LHCN-M2 (cell line): ENCODE measurements at places on chromosomes 4 and X.
A peak's percentile ranks its signal among the peaks of the same experiment; 100 is the strongest.

DNA sequence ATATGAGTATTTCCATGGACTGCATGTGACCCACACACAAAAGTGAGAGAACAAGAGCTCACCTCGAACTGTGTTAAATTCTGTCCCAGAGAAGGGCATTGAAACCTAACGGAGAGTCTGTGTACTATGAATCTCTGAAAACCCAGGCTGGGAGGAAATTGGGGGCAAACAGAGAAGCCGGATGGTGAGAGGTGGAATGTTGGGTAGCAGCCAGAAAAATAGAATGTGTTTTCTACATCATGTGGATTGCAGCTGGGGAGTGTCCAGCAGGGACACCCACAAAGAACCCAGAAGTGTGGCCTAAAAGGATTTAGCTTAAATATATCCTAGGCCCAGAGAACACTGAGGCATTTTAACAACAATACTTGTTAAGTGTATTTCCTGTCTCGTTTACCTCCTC lies 38.6 kb downstream of the MND1 start:
- DNase-seq, result no peak

GRCh38 chrX:103063191-103063845 lies 653 bp downstream of the BEX1 start:
- peak; percentile 41 for DNase-seq

- DNase-seq, result no peak
These were observed at the start of gene PLXNA3 for GRCh38 chrX:154458116-154458953. PLXNA3 (plus strand) TSS chrX:154458281; CDS start chrX:154460184, 1,903 bp downstream.

GRCh38 chr4:84691170-84691691 lies 108.3 kb downstream of the CDS1 start:
- DNase-seq, result peak; percentile 98

- peak; percentile 74 for DNase-seq
These were observed 31.6 kb upstream of the CT47C1 start for GRCh38 chrX:119041175-119041574.

GRCh38 chr4:122017296-122017695 lies 65.4 kb upstream of the TRPC3 start:
- DNase-seq, result peak; percentile 18

DNA sequence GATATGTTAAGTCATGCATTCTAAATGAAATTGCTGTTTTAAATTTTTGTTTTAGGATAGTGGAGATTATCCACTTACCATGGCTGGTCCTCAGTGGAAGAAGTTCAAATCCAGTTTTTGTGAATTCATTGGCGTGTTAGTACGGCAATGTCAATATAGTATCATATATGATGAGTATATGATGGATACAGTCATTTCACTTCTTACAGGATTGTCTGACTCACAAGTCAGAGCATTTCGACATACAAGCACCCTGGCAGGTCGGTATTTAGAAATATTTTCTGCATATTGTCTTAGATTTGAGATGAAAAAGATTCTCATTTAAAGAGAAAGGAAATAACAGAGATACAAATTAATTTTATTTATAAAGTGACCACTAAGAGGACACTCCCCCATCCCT lies 83.6 kb downstream of the STAG2 start:
- DNase-seq, result no peak

GRCh38 chr4:173370130-173370476 lies 651 bp upstream of the SAP30 start:
- no peak for DNase-seq

GRCh38 chr4:38982361-38983095 lies 49.7 kb downstream of the TMEM156 start:
- DNase-seq, result peak; percentile 59

- DNase-seq, result no peak
These were observed 2.6 kb downstream of the LHFPL1 start for GRCh38 chrX:112677167-112677566.

DNA sequence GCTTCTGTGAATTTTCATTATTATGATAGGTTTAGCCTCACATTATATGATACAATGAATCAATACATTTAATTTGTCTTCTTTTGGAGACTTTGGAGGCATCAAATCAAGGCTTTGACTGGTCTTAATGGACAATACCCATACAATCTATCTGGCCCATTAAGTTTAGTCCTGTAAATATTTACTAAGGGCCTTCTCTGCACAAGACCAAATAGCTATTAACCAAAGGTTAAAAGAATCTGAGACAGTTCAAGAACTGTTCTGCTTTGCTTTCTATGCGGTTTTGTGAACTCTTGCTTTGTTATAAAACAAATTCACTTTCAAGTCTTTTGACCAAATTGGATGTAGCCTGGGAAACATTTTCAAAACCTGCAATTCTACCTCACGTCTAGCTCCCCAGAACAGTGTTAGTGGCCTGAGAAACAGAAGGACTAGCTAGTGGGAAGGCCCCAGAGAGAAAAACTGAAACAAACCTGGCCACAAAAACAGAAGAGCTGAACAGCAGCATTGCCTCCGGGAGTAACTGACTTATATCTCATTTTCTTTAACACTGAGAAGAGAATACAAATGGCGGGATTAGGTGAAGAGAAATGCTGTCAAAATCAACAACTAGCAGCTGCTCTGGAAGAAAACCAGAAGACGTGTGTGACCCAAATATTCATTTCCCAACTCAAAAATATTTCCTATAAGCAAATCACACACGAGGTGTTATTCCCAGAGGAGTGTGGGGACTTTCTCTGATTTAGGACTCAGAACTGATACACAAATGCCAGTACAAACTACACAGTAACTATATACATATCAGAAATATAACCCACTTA lies 548 bp downstream of the TLR1 start:
- peak; percentile 11 for DNase-seq

DNA sequence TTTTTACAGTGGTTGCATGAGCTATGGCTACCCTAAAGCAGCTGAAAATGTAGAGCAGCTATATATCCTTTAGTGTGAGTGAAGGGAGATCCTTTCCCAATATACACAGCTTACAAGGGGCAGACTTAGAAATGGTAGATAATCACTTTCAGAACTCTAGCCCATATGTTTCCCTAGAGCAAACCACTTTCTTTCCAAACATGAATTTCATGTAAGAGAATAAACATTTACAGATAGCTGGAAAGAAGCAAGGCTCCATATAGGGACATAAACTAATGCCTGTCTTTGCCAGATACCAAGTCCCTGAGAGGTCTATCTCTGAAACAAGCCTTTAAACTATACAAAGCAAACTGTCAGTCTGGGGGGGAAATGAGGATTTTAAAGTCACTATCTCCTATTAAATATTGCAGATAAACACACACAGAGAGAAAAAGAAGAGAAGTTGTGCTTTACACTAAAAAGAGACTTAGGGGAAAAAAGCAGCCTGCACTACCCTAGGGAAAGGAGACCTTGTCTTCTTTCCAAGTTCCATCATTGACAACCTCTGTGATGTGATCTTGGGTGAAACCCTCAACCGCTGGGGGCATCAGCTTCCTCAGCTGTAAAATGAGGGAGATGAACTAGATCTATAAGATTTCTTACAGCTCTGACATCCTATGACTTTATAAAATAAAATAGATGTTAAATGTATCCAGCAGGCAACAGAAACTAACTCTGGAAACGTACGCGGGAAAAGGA lies 73.6 kb downstream of the TMEM156 start:
- no peak for DNase-seq

DNA sequence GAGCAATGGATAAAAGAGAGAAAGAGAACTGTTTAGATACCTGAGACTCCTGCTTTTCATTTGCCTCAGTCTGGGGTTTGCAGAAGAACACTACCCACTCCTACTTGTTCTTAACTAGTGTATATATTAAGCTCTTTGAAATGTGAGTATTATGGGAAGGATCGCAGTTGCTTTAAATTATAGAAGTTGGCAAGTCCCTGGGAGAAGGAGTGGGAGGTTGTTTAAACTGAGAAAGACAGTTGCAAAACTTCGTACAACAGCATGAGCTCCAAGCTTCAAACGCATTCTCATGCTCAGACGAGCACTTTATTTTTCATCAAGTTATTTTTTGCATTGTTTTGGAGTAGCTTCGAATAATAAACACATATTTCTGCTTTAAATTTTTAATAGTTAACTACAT lies 88.1 kb upstream of the C1QTNF7 start:
- DNase-seq, result no peak

GRCh38 chrX:24081661-24082154 lies 27.0 kb downstream of the EIF2S3 start:
- peak; percentile 42 for DNase-seq

- no peak for DNase-seq
These were observed 1.4 kb downstream of the JADE3 start for GRCh38 chrX:46913667-46914066.

DNA sequence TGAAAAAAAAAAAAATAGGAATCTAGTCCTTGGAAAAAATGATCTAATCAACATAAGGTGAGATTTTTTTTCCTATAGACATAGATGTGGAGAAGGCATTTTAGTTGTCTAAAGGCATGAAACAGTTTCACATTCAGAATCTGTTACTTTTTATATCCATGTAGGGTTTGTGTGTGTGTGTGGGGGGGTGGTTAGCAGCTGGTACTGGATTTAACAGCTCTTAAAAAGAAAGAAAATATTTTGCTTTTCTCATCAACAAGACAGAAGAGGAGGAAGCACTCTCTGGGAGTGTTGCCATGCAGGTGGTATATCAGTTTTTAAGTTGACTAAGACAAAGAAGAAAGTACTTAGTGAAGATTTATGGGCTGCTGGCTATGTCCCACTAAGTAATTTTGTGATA lies 122.3 kb downstream of the VCX3B start:
- no peak for DNase-seq

- no peak for DNase-seq
These were observed 2.5 kb downstream of the FGFR3 start for GRCh38 chr4:1795299-1796195.

- DNase-seq, result no peak
These were observed 9.3 kb upstream of the SMIM20 start for GRCh38 chr4:25904748-25905082.

DNA sequence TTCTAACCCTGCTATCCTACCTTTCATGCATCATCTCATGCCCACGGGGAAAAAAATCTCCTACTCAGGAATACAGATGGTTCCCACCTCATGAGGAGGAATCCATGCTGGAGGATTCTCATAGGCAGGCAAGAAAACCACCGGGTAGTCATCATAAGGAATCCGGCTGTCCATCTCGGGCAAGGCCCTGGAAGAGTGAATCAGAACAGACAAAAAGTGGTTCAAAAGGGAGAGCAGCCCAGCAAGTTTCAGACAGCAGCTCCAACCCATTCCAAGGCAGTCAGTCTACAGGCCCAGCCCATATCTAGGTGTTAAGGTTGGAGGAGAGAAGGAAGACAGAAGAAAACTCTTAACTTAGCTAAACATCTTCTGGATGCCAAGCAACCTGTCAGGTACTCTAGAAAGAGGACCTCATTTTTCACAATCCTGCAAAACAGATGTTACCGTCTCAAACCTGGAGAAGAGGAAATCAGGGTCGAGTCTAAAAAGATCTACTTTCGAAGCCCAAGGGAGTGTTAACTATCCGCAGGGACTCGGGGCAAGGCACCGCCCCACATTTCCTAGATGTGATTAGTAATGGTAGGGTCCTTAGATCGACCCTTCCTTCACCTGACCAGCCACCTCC lies 447 bp downstream of the PDZD11 start:
- no peak for DNase-seq

- no peak for DNase-seq
These were observed 10.0 kb downstream of the MAGEB17 start for GRCh38 chrX:16177260-16177659.

- DNase-seq, result no peak
These were observed 11.4 kb downstream of the SYN1 start for GRCh38 chrX:47608130-47608810.

- DNase-seq, result no peak
These were observed 624.7 kb upstream of the ZFP42 start for GRCh38 chr4:187370918-187371317.

- DNase-seq, result peak; percentile 47
These were observed 800 bp downstream of the KDM5C start for GRCh38 chrX:53223955-53224859.

DNA sequence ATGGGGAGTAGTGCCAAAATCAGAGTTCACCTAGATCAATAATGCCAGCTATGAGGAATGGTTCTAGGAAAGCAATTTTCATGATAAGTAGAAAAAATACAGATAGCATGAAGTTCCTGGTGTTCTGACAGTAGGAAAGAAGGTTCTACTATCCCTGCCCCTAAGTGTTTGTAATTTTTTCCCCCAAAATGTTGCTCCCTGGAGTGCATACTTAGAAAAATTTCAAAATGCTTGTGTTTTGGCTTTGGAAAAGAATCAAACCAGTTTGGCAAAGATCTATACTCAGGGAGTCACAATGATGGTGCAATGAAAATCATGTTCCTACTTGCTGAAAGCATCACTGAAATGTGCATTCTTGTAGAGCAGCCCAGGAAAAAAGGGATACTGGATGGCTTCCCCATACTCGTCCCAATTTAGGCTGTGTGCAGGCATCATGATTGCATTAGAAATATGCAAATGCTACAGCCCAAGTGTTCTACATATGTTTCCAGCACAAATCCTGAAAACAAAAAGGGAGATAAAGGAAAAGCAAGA lies 74.7 kb downstream of the LPAR4 start:
- DNase-seq, result no peak

- DNase-seq, result no peak
These were observed 4.8 kb downstream of the PDGFC start for GRCh38 chr4:156966836-156967235.

- no peak for DNase-seq
These were observed 439.6 kb downstream of the INPP4B start for GRCh38 chr4:142406499-142406835.

- DNase-seq, result peak; percentile 74
These were observed 2.5 kb downstream of the OCIAD2 start for GRCh38 chr4:48904101-48904500.

DNA sequence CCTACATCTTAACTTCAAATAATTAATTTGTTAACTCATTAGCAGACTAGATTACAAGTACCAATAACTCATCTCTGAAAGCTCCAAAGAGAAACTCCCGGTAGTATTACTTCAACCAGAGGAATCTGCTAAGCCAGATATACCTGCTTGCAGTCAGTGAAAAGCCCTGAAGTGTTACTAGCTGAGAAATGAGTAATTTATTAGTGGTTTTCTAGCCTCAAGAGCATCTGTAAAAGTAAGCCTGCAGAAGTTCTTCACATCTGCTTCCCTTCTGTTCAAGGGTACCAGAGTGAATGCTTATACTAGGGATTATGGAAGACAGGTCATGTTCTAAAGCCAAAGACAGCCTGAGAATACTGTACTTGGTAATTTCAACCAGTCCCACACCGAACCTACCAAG lies 34.7 kb downstream of the IRS4 start:
- DNase-seq, result no peak

DNA sequence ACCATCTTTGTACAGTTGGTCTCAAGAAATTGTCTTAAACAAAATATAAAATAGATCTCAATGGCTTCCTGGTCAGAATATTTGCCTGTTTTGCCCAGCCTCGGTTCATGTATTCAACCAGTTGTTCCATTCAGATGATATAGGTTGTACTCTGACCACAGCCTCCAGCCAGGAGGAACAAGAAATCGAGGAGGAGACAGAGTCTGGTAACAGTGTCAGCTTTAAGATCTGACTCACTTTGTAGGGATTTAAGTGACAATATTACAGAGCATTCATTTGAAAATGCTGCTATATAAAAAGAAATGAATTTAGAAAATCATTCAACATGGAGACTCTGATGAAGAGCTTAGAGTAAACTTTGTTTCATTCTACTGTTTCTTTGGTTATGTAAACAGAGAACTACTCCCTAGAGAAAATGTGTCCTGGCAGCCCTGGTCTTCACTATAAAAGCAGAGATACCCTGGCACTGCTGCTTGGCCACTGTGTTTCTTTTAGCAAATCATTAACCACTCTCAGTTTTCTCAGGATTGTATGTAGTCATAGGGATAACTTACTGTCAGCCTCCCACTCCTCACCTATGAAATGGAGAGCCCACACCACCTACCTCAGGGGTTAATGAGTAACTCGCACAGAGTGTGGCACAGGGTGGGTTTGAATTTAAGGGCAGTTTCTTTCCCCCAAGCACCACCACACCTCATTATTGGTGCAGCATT lies 53.5 kb downstream of the PAGE2 start:
- DNase-seq, result no peak

GRCh38 chr4:152246659-152247058 lies 289.2 kb downstream of the FBXW7 start:
- no peak for DNase-seq
